ENCODE measurements at places on chromosomes 4 and X.

GRCh38 chr4:39032218-39033085, at the start of gene TMEM156:
TSS of gene TMEM156 (minus strand) at chr4:39032409. CDS start at chr4:39032313, 96 bp downstream.
- no peaks in the 10 kb centered on the region for H3K4me1 ChIP-seq
- H3K27me3 ChIP-seq = no peaks in the 10 kb centered on the region
- no peak within 1 kb of the TSS for H3K4me3 ChIP-seq
- H3K27ac ChIP-seq = no peak within 1 kb of the TSS
- DNase-seq = no peak
- H3K36me3 ChIP-seq = no peaks in the 10 kb centered on the region

- no peak for DNase-seq
- H3K27ac ChIP-seq = no peak overlapping the region
- H3K36me3 ChIP-seq = no peaks in the 10 kb centered on the region
- no peaks in the 10 kb centered on the region for H3K27me3 ChIP-seq
Measured at GRCh38 chr4:38921151-38921550, 53.5 kb downstream of the FAM114A1 start.

GRCh38 chrX:24167719-24168472, 18.4 kb downstream of the ZFX start:
- no peaks in the 10 kb centered on the region for H3K27me3 ChIP-seq
- no peak overlapping the region for H3K27ac ChIP-seq
- no peak for DNase-seq
- H3K36me3 ChIP-seq = no peaks in the 10 kb centered on the region

- H3K27ac ChIP-seq = no peak overlapping the region
- no peaks in the 10 kb centered on the region for H3K36me3 ChIP-seq
- no peak for DNase-seq
- no peak overlapping the region for H3K4me3 ChIP-seq
- H3K27me3 ChIP-seq = no peaks in the 10 kb centered on the region
Measured at GRCh38 chrX:12709047-12709446, 82.2 kb upstream of the PRPS2 start.

DNA sequence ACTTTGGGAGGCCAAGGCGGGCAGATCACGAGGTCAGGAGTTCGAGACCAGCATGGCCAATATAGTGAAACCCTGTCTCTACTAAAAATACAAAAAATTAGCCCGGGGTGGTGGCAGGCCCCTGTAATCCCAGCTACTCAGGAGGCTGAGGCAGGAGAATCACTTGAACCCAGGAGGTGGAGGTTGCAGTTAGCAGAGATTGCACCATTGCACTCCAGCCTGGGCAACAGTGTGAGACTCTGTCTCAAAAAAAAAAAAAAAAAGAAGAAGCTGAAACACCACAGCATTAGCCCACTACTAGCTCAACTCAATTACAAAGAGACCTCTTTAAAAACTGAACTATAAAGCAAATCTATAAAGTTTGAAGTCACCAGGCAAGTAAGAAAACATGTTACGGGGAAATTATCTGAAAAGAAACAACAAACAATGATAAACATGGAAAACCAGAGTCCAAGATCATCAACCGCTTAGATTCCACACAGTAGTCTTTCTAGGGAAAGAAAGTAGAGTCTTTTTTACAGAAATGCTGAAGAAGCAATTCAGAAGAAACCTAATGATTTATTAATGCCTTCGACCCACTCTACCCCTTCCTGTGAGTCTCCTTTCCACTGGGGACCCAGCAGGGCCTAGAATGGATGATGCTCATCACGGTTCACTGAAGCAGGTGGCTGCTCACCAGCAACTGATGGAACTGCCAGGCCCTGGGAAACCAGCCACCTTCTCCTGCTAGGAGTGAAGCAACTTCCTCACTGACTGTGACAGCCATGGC, 6.6 kb downstream of the SAT1 start:
- H3K36me3 ChIP-seq = no peaks in the 10 kb centered on the region
- H3K27ac ChIP-seq = no peak overlapping the region
- H3K4me1 ChIP-seq = no peaks in the 10 kb centered on the region
- no peak for DNase-seq
- H3K4me3 ChIP-seq = no peak overlapping the region
- H3K27me3 ChIP-seq = no peaks in the 10 kb centered on the region

DNA sequence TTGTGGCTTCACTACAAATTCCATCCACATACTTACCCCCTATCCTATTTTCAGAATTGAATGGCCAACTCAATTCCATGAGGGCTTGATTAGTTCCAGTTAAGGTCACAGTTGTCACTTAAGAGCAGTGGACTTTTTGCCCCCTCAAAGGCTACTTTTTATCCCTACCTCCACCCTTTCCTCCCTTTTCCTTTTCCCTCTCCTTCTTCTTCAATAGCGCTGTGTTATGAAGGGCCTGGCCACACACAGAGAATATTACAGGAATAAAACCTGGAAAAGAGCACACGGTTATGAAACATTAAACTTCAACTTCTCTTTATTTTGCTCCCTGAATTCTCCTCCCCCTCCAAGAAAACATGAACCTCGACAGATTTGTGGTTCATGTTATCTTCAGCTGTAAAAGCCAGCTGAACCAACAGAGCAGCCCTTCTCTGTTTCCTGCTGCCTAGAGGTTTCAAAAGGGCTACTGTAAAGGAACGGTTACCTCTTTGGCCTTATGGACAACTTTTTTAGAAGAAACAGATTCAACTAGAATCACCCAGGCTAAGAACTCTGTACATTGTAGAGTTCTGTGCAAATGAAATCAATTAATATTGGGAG, 87.0 kb upstream of the RPL34 start:
- no peak overlapping the region for H3K4me3 ChIP-seq
- DNase-seq = no peak
- H3K27me3 ChIP-seq = no peaks in the 10 kb centered on the region

- H3K27me3 ChIP-seq = no peaks in the 10 kb centered on the region
- H3K27ac ChIP-seq = no peak overlapping the region
- H3K4me1 ChIP-seq = no peaks in the 10 kb centered on the region
- no peak for DNase-seq
- H3K36me3 ChIP-seq = no peaks in the 10 kb centered on the region
Measured at GRCh38 chrX:136999024-136999423, 34.8 kb downstream of the GPR101 start.

DNA sequence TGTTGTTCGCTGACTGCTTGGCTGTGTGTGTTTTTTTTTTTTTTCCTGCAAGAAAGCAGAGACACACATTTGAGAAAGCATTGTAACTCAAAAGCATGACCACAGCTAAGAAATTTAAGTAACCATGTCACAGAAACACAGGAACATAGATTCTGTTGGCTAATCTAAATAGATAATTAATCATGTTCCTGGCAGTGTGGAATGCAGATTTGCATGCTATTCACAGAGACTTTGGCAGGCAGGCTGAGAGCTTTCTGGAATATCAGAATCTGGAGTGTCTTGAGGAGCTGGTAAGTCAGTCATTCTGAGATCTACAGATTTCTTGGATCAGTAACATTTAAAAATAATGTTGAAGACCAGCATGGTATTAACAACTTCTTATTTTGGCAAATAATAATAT, 33.2 kb upstream of the SMS start:
- no peaks in the 10 kb centered on the region for H3K4me1 ChIP-seq
- H3K4me3 ChIP-seq = no peak overlapping the region
- no peaks in the 10 kb centered on the region for H3K36me3 ChIP-seq
- no peaks in the 10 kb centered on the region for H3K27me3 ChIP-seq
- DNase-seq = no peak
- no peak overlapping the region for H3K27ac ChIP-seq

DNA sequence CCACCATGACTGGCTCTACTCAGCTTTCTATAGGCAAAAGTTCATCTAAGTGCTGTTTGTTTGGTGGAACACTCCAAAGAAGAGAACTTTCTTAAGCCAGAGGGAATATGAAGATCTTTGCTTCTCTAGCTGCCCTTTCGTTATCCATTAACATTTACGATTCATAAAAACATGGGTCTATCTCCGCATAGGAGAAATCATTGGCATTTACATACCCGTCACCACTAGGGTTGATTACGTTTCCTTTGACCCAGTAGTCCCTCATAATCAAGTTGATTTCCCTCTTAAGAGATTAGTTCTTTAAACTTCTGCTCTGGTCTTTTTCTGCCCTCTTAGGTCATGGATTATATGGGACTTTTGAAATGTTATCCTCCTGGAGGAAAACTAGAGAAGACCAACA, 57.5 kb downstream of the PTCHD1 start:
- H3K4me3 ChIP-seq = no peak overlapping the region
- no peak overlapping the region for H3K27ac ChIP-seq

GRCh38 chrX:12329476-12329875, 191.2 kb downstream of the FRMPD4 start:
- H3K4me1 ChIP-seq = no peaks in the 10 kb centered on the region
- H3K4me3 ChIP-seq = no peak overlapping the region
- no peaks in the 10 kb centered on the region for H3K36me3 ChIP-seq
- no peak for DNase-seq

DNA sequence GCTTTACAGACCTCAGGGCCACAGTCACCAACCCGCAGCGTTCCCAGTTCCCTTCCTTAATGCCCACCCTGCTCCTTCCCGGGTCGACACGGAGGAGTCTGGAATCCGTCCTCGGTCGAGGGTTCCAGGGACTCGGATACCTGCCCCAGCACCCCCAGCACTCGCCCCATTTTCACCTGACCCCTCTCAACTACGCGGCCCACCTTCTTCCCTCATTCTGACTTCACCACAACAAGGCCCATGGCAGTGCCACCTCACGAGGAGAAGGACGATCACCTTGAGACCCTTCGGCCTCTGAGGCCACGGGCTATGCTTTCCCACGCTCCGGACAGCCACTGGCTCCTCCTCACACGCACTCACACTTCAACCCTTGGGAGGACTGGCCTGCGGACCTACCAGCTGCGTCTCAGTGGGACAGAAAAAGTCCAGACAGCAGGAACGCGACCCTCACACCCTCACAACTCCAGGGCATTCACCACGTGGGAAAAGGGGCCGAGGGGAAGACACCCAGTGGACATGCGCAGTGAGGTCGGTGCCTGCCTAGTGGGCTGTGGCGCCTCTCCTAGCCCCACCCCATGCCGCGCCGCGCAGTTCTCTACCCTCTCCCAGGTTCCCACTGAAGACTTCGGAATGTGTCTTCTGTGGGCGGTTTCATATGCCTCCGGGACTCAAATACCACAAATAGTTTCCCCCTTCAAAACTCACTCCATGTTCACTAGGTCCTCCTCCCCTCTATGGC, at the start of gene XAGE3:
Gene XAGE3 (minus strand): TSS at position 474 of the 739 bp plus-strand sequence. CDS start 950 bp downstream, outside the sequence.
- no peak within 1 kb of the TSS for H3K4me3 ChIP-seq
- no peaks in the 10 kb centered on the region for H3K4me1 ChIP-seq
- no peak for DNase-seq

DNA sequence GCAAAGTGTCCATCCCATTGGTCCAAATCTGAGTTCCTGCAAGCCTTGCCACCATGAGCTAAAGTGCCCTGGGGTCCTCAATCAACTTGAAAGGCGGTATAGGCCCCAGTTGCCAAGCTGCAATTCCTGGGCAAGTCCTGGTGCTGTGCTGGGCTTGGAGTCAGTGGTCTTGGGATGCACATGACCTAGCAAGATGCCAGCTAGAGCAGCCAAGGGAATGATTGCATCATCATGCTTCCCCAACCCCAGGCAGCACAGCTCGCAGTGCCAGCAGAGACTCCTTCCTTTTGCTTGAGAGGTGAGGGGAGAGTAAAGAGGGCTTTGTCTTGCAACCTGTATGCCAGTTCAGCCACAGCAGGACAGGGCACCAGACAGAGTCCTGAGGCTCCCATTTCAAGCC, 50.5 kb downstream of the KCNIP4 start:
- H3K4me1 ChIP-seq = no peaks in the 10 kb centered on the region
- no peak for DNase-seq
- no peak overlapping the region for H3K4me3 ChIP-seq
- no peak overlapping the region for H3K27ac ChIP-seq
- no peaks in the 10 kb centered on the region for H3K36me3 ChIP-seq

GRCh38 chr4:102477657-102478056, 23.5 kb upstream of the NFKB1 start:
- no peak overlapping the region for H3K27ac ChIP-seq
- H3K4me3 ChIP-seq = no peak overlapping the region
- no peaks in the 10 kb centered on the region for H3K4me1 ChIP-seq
- no peaks in the 10 kb centered on the region for H3K36me3 ChIP-seq

DNA sequence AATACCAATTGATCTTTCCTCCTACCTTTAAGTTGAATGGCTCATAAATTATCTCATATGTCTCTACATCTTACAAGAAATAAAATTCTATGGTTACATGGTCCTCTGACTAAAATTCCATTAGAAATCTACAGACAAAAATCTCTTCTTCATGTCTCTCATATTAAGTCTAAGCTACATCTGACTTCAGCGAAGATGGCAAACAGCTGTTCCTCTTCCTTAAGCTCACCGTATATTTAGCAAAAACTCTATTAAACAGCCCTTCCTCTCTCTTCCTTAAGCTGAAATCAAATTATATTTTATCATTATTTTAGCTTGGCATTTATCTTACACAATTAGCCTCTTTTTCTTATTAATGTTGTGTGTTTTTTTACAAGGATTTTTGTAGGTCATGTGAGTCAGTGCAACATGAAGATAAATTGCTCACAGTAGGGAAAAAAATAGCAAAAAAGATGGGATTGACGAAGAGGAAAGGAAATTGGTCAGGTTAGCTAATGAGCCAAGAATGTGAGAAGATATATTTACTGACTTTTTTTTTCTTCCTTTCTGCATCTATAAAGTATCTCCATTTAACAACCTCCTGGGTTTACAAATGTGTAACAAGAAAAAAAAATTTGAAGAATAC, 2412.8 kb downstream of the ARAP2 start:
- H3K27me3 ChIP-seq = no peaks in the 10 kb centered on the region
- no peak overlapping the region for H3K4me3 ChIP-seq
- no peaks in the 10 kb centered on the region for H3K36me3 ChIP-seq

DNA sequence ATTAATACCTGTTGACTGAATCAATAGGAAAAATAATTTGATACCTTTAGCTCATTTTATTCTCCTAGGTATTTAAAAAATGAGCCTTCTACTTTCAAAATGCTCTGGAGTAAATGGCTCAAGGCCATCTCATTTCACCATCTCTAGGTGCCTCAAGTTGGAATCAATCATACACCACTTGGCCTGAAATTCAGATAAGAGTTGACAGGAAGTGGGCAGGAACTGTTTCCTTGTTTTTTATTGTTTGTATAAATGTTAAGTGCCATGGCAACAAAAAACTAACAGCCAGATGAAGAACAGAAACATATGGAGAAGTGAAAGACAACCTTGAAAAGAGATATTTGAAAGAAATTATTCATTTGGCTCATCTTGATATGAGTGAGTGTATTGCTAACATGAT, 12.4 kb downstream of the LIMCH1 start:
- no peaks in the 10 kb centered on the region for H3K27me3 ChIP-seq
- no peak overlapping the region for H3K4me3 ChIP-seq
- H3K4me1 ChIP-seq = no peaks in the 10 kb centered on the region
- no peaks in the 10 kb centered on the region for H3K36me3 ChIP-seq
- DNase-seq = no peak

GRCh38 chr4:184011826-184012380, 106.8 kb downstream of the STOX2 start:
- H3K4me1 ChIP-seq = no peaks in the 10 kb centered on the region
- peaks cover 1% of the 10 kb centered on the region for H3K36me3 ChIP-seq
- no peak for DNase-seq
- no peak overlapping the region for H3K27ac ChIP-seq
- H3K27me3 ChIP-seq = no peaks in the 10 kb centered on the region

Measured in mesendoderm (in vitro differentiated cells).